ENCODE measurements at places on chromosomes 2 and 18.

- peak; percentile 3 for DNase-seq
Observed at GRCh38 chr18:55236150-55236931, 277.1 kb upstream of the CCDC68 start.

GRCh38 chr2:22999951-23000350, 385.0 kb upstream of the KLHL29 start:
- no peak for DNase-seq

DNA sequence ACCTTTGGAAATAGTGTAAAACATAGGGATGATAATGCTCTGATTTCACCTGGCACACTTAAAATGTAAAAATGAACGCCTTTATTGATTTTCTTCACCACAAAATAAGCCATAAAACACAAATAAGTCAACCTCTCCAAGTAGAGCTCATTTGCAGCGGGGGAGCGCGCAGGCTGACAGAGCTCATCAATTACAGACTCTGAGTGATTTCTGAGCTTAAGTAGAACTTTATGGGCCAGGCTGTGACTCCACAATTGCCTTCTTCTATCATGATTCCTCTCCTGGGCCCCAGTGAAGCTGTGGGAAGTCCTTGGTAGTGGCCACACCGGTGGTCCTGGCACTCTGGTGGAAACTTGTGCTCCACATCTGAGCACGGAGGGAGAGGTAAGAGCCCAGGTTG, 789.0 kb upstream of the RAB6C start:
- DNase-seq: no peak

- peak; percentile 44 for DNase-seq
Observed at GRCh38 chr2:231800493-231801091, 14.3 kb downstream of the COPS7B start.

All from hematopoietic multipotent progenitor cell treated with erythropoietin and hydrocortisone succinate and interleukin-3 and kit ligand, for 8 days (in vitro differentiated cells).